ENCODE measurements at places on chromosomes 3 and 15. TPM values are rescaled to one million over a fixed set of nuclear protein-coding genes. Genes with fewer than 3 reads are reported as not detected.

The TAMM41 gene
- total RNA-seq, result 11.5 TPM

The MTFMT gene
- 24.3 TPM for total RNA-seq

The CD200R1 gene
- total RNA-seq, result 0.16 TPM

The NEK10 gene
- total RNA-seq, result 10.9 TPM

The AADACL2 gene
- not detected for total RNA-seq

The ENTPD3 gene
- total RNA-seq, result 0.12 TPM

The NECTIN3 gene
- total RNA-seq, result 136 TPM

The FBXO40 gene
- total RNA-seq, result not detected

The LSAMP gene
- 0.12 TPM for total RNA-seq

The PTX3 gene
- total RNA-seq, result 515 TPM

The GOLGA6B gene
- total RNA-seq, result not detected

The BFSP2 gene
- not detected for total RNA-seq

The ALAS1 gene
- 50.0 TPM for total RNA-seq

The CD96 gene
- total RNA-seq, result not detected

The CHDH gene
- 1.6 TPM for total RNA-seq

The CRABP1 gene
- total RNA-seq, result 0.32 TPM

Measured in hair follicle dermal papilla cell (primary cell).